ENCODE measurements at places on chromosomes 3 and 15.

- peak; percentile 40 for DNase-seq
Observed at GRCh38 chr3:198079771-198080520, 119.9 kb downstream of the LMLN start.

DNA sequence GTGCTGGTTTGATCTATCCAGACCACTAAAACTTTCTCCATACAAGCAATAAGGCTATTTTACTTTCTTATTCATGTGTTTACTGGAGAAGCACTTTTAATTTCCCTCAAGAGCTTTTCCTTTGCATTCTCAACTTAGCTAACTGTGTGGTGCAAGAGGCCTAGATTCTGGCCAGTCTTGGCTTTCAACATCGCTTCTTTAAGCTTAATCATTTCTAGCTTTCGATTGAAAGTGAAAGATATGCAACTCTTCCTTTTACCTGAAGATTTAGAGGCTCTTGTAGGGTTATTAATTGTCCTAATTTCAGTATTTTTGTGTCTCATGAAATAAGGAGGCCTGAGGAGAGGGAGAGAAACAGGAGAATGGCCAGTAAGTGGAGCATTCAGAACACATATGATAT is 234.8 kb upstream of the GADL1 start:
- DNase-seq = no peak

- DNase-seq = no peak
Observed at GRCh38 chr15:80264031-80264430, 12.0 kb upstream of the CTXND1 start.

DNA sequence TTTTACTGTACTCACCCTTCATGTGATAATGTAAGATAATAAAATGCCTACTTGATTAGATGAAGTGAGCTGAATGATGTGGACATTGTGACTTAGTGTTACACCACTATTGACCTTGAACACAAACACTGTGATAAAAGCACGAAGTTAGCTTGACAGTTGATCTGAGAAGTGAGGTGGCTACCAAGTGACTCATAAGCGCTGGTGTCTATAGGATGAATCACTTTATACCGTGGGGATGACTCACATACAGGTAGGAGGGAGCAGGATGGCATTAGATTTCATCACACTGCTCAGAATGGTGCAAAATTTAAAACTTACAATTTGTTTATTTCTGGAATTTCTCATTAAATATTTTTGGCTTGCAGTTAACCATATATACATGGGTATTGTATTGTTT is 174.7 kb upstream of the CNTN3 start:
- peak; percentile 7 for DNase-seq

DNA sequence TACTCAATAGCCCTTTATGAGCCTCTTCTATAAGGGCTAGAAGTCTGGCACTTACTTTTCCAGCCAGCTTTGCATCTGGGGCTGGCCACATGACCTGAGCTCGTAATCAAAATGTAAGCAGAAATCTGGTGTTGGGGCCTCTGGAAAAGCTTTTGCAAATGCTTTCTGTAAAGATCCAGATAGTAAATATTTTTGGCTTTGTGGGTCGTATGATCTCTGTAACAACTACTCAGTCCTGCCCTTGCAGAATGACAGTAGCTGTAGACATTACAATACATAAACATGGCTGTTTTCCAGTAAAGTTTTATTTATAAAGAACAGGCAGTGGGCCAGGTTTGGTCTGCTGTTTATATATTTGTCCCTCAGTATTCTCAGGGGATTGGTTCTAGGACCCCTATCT is 46.2 kb upstream of the THRB start:
- no peak for DNase-seq

- DNase-seq = no peak
Observed at GRCh38 chr3:17964108-17964507, 221.7 kb upstream of the TBC1D5 start.

GRCh38 chr15:71526060-71526820 is 284.1 kb upstream of the NR2E3 start:
- no peak for DNase-seq

- no peak for DNase-seq
Observed at GRCh38 chr15:72184165-72184811, 13.3 kb downstream of the GRAMD2A start.

GRCh38 chr3:33989229-33989628 is 190.8 kb downstream of the PDCD6IP start:
- no peak for DNase-seq

GRCh38 chr15:81312790-81313543 is 11.0 kb downstream of the STARD5 start:
- DNase-seq = no peak

GRCh38 chr3:147414390-147415138 is 5.4 kb downstream of the ZIC1 start:
- no peak for DNase-seq

DNA sequence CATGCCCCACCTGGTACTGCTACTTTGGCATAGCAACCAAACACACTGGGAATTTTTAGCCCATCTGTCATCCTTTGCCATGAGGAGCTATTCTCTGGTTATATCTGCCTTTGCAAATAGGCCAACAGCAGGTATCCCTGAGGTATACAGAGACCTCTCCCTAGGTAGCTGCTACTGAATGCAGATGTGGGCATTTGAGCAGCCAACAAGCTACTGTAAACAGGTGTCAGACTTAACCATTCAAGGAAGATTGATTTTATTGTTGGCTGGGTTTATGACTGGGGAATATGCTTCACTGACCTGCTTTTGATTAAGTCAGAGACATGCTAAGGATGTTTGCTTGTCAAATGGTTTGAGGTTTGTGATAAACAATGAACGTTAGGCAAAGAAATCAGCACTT is 183.2 kb downstream of the OXSM start:
- no peak for DNase-seq

DNA sequence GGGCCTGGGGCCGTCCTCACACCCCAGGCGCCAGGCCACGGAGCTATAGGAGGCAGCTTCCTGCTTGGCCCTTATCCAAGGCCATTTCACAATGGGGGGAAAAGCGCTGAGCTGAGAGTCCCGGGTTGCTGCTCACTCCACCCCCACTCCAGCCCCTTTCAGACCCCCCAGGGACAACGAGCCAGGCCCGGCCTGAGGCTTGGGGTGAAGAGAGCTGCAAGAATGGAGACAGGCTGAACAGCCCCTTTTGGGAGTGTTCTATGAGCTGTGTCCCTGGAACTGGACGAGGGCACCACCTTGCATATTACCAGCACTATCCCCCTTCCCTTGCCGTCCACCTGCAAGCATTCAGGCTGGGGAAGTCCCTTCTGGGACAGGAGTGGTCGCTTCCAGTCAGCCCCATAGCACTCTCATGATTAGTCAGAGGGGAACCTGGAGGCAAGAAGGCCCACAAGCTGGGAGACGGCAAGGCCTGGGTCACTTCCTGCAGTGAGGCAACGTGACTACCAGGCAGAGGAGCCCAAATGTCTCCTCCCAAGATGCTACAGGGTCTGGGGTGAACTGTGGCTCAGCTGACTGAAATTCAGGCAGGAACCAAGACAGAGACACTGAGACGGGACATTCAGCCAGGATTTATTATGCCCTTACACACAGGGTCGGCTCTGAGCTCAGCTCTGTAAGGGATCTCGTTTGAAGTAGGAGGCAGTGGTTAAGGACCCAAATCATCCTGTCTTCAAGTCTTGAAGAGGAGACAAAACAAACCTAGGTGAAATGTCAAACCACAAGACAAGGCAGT is 8.6 kb upstream of the SRP14 start:
- peak; percentile 92 for DNase-seq

DNA sequence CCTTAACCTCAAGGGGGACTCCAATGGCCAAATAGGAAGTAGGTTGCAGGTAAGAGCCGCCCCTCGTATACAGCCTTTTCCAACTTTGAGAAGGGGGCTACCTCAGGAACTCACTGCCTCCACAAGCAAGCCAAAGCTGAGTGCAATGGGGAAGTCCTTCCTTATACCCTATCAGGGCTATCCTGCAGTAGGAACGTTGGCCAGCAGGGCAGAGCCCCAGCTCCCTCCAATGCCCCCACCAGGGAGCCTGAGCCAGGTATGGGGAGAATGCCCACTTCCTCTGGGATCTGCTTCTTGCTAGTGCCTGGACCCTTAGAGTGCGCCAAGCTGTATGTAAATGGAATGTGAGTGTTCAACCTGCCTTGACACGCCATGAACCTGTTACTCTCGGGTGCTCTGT is 16.3 kb downstream of the CACNA2D2 start:
- no peak for DNase-seq

Measured in activated CD4-positive, alpha-beta T cell treated with anti-CD3 and anti-CD28 coated beads, Interleukin-2, Interleukin-6, amounts not matched to agents 100 ng/mL and 50 ng/mL, durations not matched to agents 16 hours and 8 hours (primary cell).